CD14-positive monocyte (primary cell): ENCODE measurements at places on chromosomes 3 and 15.
A peak's percentile ranks its signal among the peaks of the same experiment; 100 is the strongest.

DNA sequence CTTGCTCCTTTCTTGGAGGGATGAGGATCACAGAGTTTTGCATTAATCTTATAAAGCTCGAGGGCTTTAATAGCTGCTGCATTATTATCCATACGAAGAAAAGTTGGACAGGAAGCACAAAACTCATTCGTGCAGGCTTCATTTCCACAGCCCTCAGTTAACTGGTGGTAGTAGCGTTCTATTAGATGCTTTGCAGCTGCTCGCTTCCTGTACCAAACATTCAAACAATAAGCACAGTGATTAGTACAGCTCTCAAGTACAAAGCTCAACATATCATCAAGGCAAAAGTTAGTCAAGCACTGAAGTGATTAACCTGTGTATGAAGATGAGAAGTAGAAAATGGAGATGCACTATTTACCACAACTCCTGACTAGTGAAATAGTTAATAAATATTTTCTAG is 63.3 kb downstream of the UBE3A start:
- no peak for DNase-seq

- no peak for DNase-seq
Measured at GRCh38 chr3:114892880-114893279, 254.2 kb downstream of the ZBTB20 start.

GRCh38 chr3:134446800-134447199 is 39.0 kb downstream of the ANAPC13 start:
- DNase-seq, result no peak

DNA sequence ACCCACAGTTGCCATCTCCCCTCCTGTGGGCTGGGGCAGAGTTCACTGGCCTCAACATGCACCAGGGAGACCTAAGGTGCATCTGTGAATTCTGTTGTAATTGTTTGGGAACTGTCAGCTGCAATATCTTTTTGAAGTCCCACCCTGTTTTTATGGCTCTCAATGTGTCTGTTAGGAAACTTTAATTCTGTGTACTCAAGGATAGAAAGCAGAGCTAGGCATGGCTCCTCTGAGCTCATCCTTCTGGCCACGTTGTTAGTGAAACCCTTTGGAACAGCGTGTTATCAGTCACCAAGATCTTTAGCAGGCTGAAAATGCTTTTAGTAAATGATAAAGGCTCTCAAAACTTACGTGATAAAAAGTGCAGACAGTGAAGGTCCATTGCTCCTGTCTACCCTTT is 33.6 kb upstream of the MTMR10 start:
- no peak for DNase-seq

DNA sequence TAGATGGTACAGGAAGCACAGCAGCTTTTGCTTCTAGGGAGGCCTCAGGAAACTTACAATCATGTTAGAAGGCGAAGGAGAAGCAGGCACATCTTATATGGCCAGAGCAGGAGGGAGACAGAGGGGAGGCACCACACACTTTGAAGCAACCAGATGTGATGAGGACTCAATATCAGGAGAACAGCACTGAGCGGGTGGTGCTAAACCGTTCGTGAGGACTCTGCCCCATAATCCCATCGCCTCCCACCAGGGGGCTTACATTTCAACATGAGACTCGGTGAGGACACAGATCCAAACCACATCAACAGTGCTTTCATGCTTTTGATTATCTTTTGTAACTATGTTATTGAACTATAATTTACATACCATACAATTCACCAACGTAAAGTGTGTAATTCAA is 7.6 kb upstream of the TMEM44 start:
- no peak for DNase-seq

- DNase-seq, result no peak
Measured at GRCh38 chr3:122078235-122078935, 23.2 kb downstream of the CD86 start.

DNA sequence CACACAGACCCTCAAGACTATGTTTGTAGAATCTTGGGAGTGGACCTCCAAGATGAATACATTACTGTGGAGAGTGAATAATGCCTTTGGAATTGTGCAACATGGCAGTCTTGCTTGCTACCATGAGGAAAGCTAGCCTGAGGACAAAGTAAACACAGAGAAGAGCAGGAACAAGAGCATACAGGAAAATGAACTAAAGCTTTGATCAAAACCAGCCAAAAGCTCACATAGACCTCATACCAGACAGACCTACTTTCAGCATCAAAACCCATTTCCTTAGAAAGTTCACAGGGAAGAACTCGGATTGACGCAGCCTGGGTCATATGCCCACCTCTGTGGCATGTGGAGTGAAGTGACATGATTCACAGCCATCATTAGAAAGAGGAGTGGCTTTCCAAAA is 3.3 kb upstream of the RAB8B start:
- no peak for DNase-seq

DNA sequence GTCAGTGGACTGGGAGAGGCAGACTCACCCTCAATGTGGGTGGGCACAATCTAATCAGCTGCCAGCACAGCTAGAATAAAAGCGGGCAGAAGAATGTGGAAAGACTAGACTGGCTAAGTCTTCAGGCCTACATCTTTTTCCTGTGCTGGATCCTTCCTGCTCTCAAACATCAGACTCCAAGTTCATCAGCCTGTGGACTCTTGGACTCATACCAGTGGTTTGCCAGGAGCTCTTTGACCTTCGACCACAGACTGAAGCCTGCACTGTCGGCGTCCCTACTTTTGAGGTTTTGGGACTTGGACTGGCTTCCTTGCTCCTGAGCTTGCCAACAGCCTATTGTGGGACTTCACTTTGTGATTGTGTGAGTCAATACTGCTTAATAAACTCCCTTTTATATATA is 68.0 kb downstream of the CNTN3 start:
- no peak for DNase-seq

- no peak for DNase-seq
Measured at GRCh38 chr3:53773611-53774368, 72.4 kb downstream of the CHDH start.

GRCh38 chr15:88708655-88709054 is 69.8 kb downstream of the ISG20 start:
- DNase-seq, result no peak

DNA sequence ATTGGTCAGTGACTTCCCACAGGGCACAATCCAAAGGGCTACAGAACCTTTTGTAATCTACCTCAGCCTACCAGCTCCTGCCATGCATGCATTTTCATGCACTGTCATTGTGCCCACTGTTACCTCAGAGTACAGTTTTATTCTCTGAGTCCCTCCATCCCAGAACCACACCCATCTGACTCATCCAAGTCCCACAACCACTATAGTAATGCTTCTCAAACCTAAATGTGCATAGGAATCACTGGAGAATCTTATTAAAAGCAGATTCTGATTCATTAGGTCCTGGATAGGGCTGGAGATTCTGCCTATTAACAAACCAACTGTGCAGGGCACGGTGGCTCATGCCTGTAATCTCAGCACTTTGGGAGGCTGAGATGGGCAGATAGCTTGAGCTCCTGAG is 3.7 kb upstream of the B3GALNT1 start:
- peak; percentile 39 for DNase-seq

DNA sequence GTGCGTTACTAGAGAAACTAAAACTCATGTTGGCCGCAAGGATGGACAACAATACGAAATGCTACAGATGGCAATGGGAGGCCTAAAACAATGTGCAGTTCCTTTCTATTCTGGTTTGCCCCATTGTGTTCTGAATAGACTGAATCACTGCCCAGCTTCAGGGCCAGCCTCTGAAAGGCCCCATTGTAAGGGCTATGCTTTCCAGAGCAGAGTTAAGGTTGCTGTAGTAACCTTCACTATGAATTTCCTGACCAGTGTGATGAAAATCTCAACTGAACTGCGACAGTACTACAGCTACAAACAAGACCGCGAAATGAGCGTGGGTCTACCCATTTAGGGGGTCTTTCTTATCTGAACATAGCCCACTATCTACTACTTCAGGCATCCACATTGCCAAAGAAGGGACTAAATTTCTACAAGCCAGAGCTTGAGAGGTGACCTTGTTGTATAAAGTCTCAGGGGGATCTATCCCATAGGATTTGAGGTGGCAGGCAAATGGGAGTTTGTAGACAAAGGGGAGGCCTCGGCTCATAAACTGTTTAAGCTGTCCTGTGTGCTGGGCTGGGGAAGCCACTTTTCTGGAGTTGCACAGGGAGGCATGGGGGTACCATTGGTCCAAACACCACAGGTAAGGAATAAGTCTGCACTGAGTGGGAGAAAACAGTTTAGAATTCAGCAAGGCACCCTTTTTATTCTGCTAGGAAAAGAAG is 80.1 kb downstream of the MYO1E start:
- no peak for DNase-seq

DNA sequence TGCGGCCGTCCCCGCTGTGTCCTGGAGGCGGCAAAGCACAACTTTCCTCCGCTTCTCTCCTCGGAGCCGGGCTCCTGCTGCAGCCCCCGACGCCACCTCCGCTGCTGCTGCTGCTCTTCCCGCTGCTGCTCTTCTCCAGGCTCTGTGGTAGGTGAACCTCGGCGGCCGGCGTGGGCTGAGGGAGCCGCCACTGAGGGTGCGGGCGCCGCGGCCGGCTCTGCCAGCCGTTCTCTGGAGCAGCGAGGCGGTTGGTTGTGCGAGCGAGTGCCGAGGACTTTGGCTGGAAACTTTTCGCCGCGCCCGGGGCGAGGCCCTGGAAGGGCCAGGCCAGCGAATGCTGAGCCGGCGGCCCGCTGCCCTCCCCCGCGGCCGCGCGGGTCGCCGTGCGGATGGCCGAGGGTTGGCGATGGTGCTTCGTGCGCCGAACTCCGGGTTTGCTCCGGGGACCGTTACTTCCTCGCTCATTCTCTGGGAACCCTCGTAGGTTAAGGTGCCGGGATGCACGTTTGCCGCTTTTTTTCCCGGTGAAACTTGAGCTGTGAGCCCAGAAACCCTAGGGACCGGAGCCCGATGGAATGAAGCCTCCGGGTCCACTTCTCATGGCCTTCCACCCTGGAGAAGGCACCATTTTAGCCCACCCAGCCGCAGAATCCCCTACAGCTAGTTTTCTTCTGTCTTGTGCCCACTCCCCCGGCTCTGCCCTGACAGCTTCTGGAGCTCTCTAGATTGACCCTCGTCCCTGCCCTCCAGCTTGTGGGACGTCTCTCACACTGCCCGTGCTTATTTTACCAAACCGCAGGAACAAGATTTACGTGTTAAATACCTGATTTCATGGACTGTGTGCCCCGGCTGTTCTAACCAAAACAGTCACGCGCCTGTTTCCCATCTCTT is 660 bp downstream of the NECTIN3 start:
- DNase-seq, result no peak

GRCh38 chr3:58001979-58002378 is 6.2 kb upstream of the FLNB start:
- no peak for DNase-seq

DNA sequence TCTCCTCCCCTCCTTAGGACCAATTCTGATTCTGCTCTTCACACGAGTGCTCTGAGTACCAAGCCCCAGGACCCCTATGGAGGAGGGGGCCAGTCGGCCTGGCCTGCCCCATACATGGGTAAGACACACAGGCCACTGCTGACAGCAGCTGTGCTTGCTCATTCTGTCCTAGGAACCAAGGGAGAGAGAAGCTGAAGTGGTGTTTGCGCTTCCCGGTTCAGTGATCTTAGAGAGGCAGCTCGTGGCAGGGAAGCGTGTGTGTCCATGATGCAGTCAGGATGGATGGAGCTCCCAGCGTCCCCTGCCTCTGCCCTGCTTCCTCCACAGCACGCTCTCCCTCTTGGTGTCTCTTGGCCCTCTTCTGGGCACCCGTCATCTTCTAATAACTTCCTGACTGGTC is 77.6 kb downstream of the CRTC3 start:
- no peak for DNase-seq

DNA sequence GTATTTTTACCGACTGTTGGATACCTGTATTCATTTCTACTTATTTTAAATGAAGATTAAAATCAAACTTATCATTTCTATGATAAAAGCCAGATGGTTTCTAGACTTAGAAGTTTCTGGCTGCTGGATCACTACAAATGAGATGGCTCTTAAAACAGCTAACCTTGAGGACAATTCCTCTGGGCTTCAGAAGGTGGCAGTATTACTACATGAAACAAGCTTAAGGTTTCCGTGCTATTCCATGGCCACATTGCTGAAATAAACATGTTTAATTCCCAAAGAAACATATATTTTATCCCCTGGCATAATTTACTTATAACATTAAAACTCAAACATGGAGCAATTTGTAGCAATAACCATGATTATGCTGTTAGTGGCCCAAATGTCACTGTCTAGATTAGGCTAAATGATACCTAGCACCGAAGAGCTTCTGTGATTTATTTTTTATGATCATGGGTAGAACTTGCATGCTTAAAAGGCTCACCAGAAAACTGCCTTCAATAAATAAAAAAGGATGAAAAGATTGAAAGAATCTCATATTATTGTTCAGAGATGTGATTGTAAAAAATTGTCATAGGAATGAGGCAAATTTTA is 204.0 kb upstream of the NANOGP8 start:
- no peak for DNase-seq

DNA sequence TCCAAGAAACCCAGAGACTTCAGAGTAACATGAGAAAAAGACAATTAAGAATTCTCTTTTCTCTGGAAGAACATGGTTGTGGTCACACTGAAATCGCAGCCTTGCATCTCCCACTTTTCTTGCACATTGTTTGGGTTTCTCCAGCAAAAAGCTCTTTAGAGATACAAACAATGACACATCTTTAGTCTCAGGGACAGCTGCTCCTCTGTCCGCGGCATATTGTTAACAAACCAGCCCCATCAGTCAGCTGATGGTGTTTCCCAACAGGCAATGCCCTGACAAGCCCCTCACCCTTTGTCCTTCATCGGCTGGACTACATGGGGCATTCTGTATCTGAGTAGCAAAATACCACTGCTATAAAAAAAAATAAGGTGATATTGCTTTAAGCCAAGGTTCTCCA is 53.4 kb downstream of the UMPS start:
- DNase-seq, result no peak
